ENCODE measurements at places on chromosomes 13 and 19. TPM values are rescaled to one million over a fixed set of nuclear protein-coding genes. Genes with fewer than 3 reads are reported as not detected.
A peak's percentile ranks its signal among the peaks of the same experiment; 100 is the strongest.

- peak; percentile 45 for DNase-seq
Observed at GRCh38 chr13:113951246-113951999, 22.5 kb downstream of the C13orf46 start.

DNA sequence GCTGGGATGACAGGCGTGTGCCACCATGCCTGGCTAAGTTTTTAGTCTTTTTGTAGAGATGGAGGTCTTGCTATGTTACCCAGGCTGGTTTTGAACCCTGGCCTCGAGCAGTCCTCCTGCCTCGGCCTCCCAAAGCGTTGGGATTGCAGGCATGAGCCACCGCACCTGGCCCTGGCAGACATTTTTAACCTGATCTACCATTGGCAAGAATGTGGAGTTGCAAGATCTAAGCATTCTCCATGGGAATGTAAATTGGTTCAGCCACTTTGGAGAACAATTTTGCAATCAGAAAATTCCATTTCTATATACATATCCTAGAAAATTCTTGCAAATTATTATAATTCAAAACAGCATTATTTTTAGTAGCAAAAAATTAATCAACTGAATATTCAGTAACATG lies 24.3 kb upstream of the DCUN1D2 start:
- no peak for DNase-seq

DNA sequence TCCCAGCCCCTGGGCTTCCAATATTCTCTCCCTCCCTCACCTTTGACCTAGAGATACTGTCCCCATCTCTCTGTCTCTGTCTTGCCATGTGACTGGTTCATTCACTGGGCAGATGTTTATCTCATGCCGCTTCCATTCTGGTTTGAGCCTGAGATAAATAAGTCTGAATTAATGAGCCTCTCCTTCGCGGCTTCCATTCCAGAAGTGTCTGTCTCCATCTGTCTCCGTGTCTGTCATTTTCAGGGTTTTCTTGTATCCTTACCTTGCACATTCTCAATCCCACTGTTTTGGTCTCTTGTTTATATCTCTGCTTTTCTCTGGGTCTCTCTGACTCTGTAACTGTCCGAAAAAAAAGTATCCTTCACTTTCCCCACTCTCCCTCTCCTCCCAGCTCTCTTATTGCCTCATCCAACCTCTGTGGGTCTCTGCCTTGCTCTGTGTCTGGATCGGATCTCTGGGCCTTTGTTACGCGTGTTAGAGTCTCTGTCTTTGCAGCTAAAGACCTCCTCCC lies 4.3 kb downstream of the SPHK2 start:
- no peak for DNase-seq

- DNase-seq = no peak
Observed at GRCh38 chr13:78168981-78169380, 250.3 kb upstream of the EDNRB start.

- DNase-seq = no peak
Observed at GRCh38 chr13:45681113-45681512, 21.0 kb upstream of the CBY2 start.

DNA sequence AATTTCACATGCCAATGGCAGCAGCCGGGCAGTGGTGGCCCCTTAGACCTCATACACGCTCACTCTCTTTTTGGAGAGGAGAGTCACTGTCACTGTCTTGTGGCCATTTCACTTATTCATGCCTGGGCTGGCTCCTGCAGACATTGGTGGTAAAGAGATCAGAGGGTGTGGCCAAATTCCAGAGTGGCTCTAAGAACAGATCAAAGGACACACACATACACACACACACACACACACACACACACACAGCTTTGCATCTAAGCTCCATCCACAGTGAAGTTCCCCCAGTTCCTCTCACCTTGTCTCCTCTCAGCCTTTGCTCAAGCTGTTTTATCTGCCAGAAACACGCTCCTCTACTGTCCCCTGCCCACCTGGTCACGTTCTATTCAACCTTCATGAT lies 46.5 kb upstream of the KPNA3 start:
- DNase-seq = no peak

GRCh38 chr19:54473071-54473891 lies at the start of gene CDC42EP5:
CDC42EP5 (minus strand) TSS chr19:54473296; CDS start chr19:54465547, 7,749 bp downstream.
- DNase-seq = peak; percentile 33

DNA sequence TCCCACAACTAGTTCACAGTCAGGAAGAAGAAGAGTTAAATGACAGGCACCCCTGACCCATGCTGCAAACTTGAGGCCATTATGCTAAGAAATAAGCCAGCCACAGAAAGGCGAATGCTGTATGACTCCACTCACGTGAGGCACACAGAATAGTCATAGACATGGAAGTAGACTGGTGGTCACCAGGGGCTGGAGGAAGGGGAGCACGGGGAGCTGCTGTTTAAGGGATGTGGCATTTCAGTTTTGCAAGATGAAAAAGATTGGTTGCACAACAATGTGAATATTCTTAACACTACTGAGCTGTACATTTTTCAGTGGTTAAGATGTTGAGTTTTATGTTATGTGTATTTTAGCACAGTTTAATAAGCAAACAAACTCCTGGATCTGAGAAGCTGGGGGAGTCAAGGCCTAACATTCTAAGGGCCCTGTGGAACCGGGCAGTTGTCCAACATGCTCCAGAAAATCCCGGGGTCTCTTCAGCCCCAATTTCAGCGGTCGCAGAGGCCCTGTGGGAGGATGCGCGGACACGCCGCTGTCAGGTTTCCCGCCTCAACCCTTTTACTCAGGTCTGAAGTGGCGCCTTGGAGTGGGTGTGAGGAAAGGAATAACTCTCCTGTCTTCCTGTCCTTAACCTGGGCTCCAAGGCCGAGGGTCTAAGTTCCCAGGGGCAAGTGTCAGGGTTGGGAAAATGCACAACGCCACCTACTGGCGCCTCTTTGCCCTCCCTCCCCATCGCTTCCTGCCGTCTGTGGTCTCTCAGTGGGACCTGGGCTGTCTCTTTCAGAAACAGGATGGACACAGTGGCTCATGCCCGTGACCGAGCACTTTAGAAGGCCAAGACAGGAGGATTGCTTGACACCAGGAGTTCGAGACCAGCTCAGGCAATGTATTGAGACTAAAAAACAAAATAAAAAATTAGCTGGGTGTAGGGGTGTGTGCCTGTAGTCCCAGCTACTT lies 4.4 kb upstream of the TMEM272 start:
- peak; percentile 47 for DNase-seq

DNA sequence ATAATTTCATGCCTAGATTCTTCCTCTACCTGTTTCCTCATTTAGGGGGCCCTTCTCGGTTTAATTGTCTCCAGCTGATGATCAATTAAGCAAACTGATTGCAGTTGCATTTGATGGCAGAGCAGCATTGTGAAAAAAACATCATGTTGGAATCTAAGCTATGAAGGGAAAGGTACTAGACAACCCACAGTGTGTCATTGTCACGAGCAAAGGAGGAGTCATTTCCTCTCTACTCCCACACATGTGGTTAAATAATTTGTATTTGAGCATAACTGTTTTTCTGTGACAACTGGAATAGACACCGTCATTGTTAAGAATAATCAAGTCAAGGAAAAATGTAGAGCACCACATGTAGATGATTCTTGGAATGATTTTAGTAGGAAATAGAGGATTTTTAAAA lies 240.3 kb downstream of the DCT start:
- DNase-seq = no peak

DNA sequence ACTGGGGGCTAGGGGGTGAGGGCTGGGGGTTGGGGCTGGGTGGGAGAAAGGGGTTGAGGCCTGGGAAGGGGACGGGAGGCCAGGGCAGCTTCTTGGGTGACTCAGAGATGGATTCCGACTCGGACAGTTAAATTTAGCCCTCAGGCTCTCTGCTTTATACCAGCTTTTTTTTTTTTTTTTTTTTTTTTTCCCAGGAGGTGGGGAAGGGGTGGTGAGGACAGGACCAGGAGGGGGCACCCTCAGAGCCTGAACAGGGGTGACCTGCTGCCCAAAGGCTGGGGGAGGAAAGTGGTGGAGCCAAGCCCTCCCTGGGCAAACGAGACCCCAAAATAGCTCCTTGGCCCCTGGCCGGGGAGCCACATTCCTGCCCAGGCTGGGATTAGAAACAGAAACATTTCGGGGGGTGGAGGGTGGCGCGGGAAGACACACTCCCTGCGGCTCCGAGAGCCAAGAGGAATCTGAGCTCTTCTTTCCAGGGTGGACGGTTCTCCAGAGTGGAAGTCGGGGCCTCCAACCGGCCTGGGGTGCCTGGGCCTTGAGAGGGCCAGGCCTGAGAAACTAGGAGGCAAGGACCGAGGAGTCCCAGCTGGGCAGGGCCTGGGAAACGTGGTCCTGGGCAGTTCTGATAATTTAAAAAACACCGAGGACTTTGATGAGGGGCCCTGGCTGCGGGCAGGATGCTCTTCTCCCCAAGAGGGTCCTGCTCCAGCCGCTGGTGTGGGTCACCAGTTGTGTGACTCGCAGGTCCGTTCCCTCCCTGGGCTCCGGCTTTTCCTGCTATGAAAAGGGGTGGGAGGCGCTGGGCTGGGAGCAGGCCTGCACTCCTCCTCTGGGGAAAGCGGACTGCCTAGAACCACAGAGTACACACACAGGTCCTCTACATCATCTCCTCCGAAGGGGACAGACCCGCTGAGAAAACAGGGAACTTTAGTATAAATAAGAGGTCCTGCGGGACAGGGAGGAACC lies 813 bp upstream of the DMPK start:
- no peak for DNase-seq

- DNase-seq = no peak
Observed at GRCh38 chr13:91359631-91360030, 12.1 kb downstream of the MIR17HG start.

DNA sequence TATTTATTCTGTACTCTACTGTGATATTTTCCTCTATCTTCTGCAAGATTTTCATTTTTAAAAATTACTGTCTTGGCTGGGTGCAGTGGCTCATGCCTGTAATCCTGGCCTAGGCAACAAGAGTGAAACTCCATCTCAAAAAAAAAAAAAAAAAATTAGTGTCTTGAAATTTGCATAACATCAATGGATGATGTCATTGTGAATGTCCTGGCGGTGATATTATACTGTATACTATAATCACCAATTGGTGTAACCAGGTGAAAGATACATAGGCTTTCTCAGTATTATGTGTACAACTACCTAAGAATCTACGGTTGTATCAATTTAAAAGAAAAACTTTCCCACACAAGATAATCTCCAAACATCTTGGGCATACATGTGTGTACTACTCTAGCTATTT lies 15.2 kb downstream of the ZNF331 start:
- DNase-seq = no peak

DNA sequence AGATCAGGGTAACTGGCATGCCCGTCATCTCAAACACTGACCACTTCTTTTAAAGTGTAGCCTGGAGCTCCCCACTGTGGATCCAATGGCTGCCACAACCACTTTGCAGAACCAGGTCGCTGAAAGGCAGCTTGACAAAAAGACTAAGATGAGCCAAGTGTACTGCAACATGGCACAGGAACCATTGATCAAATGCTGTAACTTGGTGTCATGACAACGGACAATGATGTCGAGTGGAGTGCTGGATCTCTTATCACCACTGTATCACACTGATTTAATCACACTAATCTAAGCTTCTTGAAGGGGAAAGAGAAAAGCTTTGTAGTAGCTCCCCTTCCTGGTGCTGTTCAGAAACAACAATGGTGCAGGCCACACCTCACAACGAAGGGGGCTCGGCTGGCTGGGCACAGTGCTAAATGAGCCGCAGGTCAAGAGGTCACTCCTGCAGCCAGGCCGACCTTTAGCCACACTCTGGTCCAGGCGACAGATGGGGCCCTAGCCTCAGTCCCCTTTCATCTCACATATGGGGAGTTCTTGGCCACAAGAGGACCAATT lies 2.2 kb upstream of the TNFRSF19 start:
- DNase-seq = peak; percentile 46

DNA sequence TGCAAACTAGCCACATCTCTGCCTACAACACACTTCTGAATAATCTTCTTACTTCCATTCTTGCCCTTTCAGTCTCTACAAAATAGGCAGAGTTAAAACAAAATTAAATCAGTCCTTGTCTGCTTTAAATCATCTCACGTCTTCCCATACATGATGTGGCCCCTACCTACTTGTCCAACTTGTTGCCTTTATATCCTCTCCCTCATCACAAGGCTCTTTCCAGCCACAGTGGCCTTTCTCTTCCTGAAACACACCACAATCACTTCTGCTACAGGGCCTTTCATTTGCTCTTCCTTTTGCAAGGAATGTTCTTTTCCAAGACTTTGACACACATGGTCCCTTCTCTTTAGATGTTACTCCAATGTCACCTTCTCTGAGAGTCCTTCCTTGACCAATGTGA lies 1.7 kb downstream of the RBM26 start:
- no peak for DNase-seq

DNA sequence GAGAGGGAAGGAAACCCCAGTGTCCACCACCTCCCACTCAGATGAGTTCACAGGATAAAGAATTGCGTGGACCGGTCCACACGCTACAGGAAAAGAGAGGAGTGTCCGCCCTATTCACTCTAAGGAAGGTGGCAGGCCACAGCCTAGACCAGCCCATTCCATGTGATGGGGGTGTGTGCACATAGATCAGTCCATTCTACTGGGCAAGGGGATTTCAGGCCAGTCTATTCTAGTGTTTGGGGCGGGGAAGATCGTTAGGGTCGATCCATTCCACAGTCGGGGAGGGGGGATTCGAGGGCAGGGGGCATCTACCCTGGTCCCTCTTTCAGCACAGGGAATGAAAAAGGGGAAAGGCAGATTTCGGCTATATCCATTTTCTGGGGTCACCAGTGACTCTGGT lies 7.8 kb downstream of the FIZ1 start:
- no peak for DNase-seq

- no peak for DNase-seq
Observed at GRCh38 chr19:12085074-12085818, 20.7 kb downstream of the ZNF844 start.

GRCh38 chr19:6119031-6119430 lies 8.7 kb upstream of the RFX2 start:
- DNase-seq = no peak

The ZNF556 gene
- 0.05 TPM for total RNA-seq

The ELSPBP1 gene
- total RNA-seq = not detected

The SIGLEC8 gene
- not detected for total RNA-seq

The CELF5 gene
- 2.3 TPM for total RNA-seq

The MIA gene
- total RNA-seq = 9.9 TPM

The BEST2 gene
- not detected for total RNA-seq

The KIR3DL2 gene
- not detected for total RNA-seq

The CCDC70 gene
- total RNA-seq = not detected

The TEX29 gene
- 0.50 TPM for total RNA-seq
